ENCODE measurements at places on chromosomes 12 and 14.

DNA sequence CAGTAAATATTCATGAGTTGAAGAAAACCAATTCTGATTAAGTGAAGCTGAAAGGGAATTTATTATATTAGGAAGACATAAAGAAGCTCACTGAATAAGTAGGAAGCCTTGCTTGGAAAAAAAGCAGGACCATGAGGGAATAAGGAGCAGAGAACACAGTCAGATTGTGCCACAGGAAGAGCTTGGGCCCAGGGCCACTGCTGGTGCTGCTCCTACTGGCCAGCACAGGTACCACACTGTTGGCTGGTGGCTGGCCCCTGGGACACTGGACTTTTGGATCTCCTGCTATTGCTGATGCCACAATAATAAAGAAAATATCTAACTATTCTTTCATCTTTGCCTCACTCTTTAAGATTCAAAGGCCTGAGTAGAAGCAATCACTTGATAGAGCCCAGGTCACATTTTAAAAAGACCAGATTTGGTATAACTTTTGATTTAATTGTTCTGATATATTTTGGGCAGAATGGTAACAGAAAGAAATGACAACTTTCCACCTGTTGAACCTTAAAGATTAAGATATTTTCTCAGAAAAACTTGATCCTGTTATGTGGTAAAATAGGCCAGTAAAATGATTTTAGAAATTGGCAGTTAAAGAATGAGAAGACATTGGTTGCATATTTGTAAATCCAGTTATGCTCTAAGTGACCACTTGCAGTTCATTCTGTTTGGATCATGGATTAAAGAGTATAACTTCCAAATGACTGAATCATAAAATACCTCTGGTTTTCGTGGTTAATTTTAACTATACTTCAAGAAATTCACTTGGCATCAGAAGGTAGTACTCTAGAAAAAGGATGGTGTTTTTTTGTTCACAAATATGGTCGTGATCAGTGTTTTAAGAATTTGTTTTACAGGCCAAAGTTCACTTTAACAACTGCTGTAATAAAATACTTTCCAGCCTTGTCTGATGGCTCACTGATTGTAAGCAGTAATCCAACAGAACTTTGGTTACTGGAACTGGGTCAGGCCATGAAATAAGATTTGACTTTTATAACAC is 68.3 kb downstream of the DERA start:
- DNase-seq = peak; percentile 74

GRCh38 chr12:108668542-108668941 is 34.8 kb upstream of the SELPLG start:
- DNase-seq = no peak

DNA sequence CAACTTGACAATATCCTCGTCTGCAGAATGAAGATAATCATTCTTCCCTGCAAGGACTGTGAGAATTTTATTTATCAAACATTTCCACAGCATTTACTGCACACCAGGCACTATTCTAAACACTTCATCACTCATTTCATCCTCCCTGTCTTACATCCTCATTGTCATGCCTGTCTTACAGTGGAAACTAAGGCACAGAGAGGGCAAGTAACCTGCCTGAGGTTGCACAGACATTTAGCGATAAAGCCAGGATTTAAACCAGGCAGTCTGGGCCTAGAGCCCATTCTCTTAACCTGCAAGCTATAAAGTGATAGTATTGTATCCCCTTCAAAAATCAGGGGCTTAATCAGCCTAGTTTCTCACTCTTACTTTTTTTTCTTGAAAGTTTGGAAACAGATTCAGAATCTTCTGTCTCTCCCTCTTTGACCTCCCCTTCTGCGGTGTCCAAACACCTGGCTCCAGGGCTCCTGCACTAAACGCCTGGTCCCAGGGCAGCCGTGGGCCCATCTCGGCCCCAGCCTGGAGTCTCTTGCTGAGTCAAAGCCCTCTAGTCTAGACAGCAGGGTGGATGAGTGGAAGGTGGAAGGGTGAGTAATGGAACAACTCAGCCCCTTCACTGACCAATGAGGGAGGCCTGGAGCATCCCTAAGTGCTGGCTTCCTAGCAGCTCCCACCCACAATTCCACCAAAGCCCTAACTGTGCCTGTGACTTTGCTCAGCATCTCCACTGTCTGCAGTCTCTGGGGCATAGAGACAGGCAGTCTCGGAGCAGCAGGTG is 12.5 kb downstream of the ISM2 start:
- DNase-seq = peak; percentile 61

GRCh38 chr14:88023658-88024187 is 18.8 kb downstream of the GPR65 start:
- DNase-seq = no peak

DNA sequence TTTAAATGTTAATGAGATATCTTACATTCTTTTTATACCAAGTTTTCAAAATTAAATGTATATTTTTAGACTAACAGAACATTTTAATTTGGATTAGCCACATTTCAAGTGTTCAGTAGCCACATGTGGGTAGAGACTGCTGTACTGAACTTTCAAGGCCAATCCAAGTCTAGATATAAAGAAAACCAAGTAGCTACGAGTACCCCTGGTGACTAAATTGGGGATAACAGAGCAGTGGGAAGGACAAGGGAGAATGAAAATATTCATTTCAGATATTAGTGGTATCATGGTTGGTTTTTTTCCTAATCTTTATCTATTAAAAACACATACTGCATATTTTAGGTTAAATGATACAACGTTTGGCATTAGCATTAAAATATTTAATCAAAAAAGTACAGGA is 69.4 kb upstream of the RHOJ start:
- no peak for DNase-seq

GRCh38 chr14:72924337-72924736 is 1.9 kb upstream of the DCAF4 start:
- no peak for DNase-seq

DNA sequence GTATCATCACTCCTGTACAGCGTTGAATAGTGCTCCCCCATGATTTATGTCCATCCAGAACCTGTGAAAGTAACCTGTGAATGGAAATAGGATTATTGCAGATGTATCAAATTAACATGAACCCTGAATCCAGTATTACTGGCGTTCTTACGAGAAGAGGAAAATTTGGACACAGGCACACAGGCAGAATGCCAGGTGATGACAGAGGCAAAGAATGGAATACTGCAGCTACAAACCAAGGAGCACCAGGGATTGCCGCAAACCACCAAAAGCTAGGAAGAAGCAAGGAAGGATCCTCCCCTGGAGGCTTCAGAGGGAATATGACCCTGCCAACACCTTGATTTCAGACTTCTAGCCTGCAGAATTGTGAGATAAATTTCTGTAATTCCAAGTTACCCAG is 113.5 kb upstream of the EGLN3 start:
- peak; percentile 65 for DNase-seq

GRCh38 chr14:94660306-94660946 is 48.2 kb downstream of the SERPINA3 start:
- no peak for DNase-seq

- DNase-seq = peak; percentile 86
Observed at GRCh38 chr14:54488646-54489317, at the start of gene GMFB. Gene GMFB, minus strand, starts transcription at chr14:54488980. Its CDS starts 53 bp downstream, at chr14:54488927.

GRCh38 chr14:101128478-101129321 is 225.2 kb upstream of the RTL1 start:
- no peak for DNase-seq

DNA sequence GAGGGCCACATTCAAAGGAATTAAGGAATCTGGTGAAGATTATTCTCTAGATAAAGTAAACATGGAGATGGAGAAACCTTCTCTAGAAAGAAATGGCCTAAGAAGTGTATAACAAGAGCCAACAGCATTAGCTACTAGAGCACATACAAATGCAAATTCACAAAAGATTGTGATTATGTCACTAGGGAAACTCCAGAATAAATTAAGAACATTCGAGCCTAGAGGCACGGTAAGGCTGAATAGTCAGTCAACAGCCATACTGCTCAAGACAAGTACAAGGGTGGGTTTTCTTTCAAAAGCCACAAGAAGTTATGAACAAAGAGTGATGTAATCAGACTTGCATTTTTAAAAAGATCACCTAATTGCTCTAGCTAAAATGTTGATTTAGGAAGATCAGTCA is 25.4 kb downstream of the PPP4R3A start:
- DNase-seq = no peak

- DNase-seq = no peak
Observed at GRCh38 chr12:117161460-117162166, 28.7 kb downstream of the FBXO21 start.

GRCh38 chr12:3537719-3538465 is 46.9 kb downstream of the PRMT8 start:
- DNase-seq = no peak

All from stromal cell of bone marrow (primary cell).